ENCODE measurements at places on chromosomes 11 and 22.
A peak's percentile ranks its signal among the peaks of the same experiment; 100 is the strongest.

DNA sequence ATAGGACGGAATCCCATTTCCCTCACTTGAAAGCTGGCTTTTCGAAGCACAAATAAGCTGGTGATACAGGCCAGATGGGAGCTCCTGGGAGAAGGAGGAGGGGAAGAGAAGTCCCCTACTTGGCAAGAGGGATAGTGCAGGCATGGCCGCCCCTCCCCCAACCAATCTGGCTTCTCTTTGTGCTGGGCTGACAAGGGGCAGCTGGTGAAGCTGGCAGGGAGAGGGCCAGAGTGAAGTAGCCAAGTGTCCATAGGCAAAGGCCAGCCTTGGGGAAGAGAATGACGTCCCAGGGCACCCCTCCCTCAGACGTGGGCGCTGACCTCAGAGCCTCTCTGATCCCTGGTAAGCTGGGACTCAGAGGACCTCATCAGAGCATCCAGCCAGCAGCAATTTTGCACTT lies 78.7 kb upstream of the GRAMD1B start:
- no peak for DNase-seq

DNA sequence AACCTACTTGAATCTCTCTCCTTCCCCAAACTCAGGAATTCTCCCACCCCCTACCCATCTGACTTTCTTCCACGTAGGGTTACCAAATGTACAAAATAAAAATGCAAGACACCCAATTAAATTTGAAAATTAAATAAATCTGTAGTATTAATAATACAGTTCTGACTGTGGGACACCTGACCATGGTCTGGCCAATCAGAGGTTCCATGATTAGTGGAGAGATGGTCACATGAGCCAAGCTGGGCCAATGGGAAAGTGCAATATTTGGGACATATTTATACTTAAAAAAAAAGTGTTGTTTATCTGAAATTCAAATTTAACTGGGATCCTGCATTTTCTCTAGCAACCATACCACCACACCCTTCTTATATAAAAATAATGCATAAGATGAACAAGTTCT lies 29.8 kb upstream of the ASPHD2 start:
- no peak for DNase-seq

- DNase-seq: no peak
Measured at GRCh38 chr11:131985846-131986301, 615.5 kb downstream of the NTM start.

GRCh38 chr11:47329987-47330931 lies 22.2 kb downstream of the MYBPC3 start:
- no peak for DNase-seq

DNA sequence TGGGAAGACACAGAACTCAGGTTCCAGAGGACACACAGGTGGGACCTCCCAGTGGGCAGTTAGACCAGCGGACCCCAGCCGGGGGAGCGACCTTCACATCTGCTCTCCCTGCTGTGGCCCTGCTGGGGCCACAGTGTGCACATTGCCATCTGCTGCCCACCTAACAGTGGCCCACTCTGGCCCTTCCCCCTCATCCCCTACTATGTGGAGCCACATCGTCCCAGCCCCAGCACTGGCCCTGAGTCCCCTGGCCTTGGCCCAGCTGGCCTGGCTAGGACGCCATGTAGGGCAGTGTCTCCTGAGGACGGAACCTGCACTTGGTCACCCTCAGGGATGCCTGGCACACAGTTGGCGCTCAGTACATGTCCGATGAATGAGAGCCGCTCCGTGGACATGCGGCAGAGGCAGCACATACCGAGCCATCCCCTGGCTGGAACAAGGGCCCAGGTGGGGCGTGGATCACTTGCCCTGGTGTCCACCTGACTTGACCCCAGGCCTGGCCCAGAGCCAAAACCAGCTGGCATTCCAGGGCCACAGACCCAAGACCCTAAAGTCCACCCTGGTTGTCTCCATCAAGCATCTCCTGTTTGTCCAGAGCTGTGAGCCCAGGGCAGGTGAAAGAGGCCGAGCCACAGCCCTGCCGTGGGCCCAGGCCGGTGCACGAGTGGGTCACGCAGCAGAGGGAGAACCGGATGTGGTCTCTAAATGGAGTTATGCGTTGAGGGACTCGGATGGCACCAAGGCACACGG lies 93.1 kb upstream of the FGF3 start:
- no peak for DNase-seq

DNA sequence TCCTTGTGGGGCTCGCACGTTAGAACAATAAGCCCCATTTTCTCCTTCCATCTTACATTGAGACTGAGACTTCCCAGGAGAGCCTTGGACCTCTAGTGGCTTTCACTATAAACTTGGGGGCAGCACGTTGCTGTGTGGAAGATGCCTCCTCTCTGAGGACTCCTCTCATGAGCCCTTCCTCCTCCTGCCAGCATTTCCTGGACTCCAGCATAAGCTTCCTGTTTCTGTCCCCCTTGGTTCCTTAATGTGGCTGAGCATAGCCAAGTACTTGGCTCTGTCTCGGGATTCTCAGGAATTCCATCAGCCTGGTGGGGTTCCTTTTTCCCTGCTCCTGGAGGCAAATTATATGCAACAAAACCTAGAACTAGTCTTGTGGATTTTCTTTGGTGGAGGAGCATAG lies 38.8 kb upstream of the UBASH3B start:
- no peak for DNase-seq

DNA sequence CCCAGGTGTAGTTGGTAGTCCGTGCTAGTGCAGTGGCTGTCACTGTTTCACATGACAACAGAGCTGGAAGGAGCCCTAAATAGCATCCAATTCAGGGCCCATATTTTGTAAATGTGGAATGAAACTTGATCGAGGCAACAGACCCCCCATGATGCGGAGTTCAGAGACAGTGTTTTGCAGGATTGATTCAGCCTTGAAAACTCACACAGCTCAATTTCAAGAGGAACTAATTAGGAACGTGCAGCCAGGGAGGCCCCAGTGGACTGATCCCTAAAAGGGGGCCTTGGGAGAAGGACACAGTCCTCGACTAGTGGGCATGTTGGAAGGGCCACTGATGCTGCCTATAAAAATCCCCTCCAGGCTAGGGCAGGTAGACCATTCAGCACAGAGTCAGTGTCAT lies 61.0 kb upstream of the TTC12 start:
- no peak for DNase-seq

- no peak for DNase-seq
Measured at GRCh38 chr11:64908766-64909165, 8.2 kb downstream of the ATG2A start.

DNA sequence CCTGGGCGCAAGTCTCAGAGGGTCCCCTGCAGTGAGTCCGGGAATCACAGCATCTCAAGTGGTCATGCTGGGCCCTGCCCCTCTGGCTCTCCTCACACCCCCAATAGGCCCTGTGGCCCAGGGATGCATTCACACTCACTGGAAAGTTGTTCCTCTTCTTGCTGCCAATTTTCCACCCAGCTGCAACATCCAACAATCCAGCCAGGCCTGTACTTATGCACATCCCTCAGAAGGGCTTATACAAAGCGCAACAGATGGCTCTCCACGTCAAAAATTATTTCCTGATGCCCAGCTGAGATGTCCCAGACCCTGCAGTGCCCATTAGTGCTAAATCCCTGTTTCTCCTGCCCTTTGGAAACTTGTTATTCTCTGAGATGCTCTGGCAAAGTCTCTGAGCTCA lies 407.8 kb upstream of the NARS2 start:
- DNase-seq: no peak

- no peak for DNase-seq
Measured at GRCh38 chr11:13826505-13827278, 135.8 kb upstream of the SPON1 start.

DNA sequence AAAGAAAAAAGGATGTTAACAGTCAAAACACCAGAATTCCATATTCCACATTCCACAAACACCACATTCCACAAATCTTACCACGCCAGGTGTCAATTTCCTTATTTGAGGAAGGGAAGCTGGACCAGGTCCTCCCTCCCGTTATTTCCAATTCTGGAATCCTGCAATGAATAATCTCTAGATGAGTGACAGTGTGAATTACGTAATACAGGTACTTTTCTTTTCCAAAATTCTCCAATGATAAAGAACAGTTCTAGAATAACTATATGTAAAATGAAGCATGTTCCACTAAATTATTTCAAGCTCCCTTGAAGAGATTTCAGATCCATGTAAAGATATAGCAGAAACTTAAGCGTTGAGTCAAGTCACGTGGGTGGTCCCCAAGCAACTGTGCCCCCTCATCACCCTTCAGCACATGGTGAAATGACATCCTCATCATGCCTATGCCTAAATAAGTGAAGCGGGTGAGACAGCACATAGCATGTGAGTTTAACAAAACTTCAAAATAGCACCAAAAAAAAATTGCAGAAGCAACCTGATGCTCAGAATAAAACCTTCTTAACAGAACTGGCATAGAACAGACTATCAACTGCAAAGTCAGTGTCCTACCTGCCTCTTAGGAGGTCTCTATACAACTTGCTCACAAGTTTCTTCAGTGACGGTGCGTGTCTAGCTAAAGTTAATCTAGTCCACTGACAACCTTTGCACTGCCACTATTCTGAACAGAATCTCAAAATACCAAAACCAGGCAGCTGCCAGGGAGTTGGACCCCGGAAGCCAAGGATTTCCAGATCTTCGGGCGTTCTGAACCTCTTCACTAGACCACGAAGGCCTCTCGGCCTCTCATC lies 876 bp downstream of the NFRKB start:
- no peak for DNase-seq

GRCh38 chr22:42341779-42342178 lies 71.3 kb upstream of the TCF20 start:
- DNase-seq: no peak

DNA sequence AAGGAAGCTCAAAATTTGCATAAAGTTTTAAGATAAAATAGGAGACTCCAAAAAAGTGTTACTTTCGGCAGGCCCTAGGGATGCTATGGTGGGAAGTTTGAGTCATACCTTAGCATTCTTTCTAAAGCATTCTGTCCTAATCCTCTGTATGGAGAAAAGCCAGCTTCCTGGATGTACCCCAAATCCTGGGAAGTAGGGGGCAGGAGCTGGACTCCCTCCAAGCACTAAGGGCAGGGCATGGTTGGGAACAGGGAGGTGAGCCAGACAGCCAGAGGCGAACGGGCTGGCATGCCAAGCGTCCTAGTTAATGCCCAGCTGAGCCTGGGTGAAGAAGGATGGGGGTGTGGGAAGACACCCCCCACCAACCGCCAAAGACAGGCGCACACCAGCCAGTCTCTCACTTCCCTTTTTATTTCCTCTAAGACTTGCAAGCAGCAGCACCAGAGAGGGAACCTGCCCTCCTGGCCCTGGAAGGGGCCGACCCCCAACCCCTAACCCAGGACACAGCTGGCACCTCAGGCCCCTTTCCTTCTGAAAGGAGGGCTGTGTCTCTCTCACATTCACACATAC lies 23.9 kb downstream of the RTN4RL2 start:
- DNase-seq: no peak

GRCh38 chr22:43110927-43111623 lies 525 bp downstream of the BIK start:
- DNase-seq: peak; percentile 38

DNA sequence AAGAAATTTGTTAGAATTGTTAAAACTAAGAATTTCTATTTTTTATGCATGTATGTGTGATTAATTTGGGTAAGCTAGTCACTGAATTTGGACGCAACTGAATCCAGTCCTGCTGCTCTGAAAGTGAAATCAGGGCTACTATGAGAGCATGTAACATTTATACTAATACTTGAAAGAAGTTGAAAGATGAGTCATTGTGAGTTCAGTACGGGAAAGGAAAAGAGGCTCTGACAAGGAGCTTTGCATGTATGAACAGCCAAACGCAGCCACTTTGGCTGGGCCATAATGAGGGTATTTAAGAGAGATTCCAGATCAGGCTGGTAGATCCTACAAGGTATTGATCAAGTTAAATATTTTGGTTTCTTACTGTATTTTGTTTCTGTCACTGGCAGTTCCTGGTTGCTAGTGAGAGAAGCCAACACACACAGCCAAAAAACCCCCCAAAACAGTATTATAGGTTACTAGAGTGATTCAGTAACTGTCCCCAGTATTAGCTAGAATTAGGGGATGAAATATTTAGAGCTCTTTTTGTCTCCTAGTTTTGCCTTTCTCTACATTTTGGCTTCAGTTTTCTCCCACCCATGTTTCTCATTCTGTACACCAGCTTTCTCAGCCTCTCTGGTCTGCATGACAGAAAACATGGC lies 14.1 kb downstream of the AASDHPPT start:
- DNase-seq: no peak

DNA sequence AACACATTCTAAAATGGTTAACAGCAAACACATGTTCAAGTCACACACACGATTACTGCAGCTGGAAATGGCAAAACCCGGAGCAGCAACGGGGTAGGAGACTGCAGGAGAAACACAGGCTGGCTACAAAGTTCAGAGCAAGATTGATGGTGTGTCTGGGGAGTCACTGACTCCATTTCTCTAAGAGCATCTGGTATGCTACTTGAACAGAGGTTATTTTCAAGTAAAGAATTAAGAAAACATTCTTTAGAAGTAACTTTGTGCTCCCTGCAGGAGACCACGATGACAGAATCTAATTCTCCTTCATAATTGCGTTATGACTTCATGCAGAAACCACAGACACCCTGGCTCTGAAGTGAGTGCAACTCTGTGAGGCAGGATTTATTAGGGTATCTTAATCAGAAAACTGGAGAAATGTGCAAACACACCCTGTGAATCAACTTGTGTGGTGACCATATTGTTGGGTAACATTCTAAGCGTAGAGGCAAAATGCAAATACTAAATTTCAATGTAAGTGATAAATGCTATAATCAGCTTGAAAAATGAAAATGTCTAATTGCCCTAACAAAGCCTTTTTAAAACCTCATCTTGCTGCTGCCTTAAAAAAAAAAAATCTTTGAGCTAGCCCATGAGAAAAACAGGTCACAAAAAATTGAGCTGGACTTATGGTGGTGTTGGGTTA lies 303.0 kb downstream of the CADM1 start:
- DNase-seq: no peak

- no peak for DNase-seq
Measured at GRCh38 chr11:94754335-94754734, 13.8 kb upstream of the AMOTL1 start.

- DNase-seq: no peak
Measured at GRCh38 chr11:6057452-6057851, 26.9 kb upstream of the OR56A1 start.

DNA sequence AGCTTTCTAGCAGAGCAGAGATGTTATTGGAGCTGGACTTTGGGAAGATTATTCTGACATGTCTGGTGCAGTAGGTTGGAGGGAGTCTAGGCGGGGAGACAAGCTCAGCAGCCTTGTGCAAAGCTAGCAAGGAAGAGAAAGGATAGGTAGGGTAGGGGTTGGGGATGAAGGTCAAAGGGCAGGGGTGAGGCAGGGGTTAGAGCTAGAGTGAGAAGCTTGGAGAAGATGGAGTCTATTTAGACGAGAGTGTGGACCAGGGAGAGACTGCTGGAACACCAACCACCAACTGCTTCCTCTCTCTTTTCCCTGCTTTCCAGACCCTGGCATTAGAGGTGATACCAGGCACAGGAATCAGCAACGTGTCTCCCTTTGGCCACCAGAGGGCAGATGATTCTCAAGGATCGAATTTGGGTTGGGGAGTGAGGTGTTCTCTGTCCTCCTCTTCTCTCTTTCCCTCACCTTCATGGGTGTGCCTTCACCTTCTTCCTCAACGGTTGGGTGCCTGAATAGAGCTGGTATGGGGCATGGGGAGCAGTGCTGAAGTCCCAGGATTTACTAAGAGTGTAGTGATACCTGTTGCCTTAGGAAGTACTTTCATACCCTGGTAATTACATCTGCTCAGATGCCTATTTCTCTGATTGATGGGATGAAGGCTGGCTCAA lies 1.8 kb upstream of the MARK2 start:
- DNase-seq: peak; percentile 66

GRCh38 chr11:121711236-121711635 lies 258.5 kb upstream of the SORL1-AS1 start:
- no peak for DNase-seq
